Fibroblast of skin of left quadriceps (primary cell): ENCODE measurements at places on chromosomes 1 and 21.

GRCh38 chr1:162627662-162628296 is 4.5 kb upstream of the DDR2 start:
- DNase-seq = no peak

DNA sequence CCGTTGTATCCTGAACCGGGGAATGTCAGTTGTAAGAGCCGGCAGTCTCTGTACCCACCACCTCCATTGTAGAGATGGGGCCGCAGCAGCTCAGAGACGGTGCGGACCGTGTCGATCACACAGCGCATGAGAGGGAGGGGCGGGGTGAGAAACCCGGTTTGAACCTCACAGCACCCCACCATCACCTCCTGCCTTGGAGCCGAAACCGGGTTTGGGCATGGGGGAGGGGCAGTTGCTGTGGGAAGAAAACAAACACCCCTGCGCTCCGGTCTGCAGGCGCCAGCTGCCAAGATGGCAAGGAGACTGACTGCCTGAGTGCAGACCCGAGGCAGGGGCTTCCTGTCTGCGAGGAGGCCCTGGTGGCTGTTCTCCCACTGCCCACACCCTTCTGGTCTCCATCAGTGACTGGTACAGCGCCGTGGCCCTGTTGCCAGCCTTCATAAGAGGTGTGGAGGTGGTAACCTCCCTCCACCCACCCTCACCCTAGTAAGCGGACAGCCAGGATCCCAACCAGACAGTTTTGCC is 69.2 kb upstream of the SSBP3 start:
- no peak for DNase-seq

GRCh38 chr1:6456800-6457466 is 9.0 kb downstream of the TNFRSF25 start:
- DNase-seq = no peak

GRCh38 chr1:100404821-100405220 is 52.5 kb downstream of the CDC14A start:
- peak; percentile 20 for DNase-seq

GRCh38 chr21:43005635-43006034 is 31.3 kb downstream of the PKNOX1 start:
- DNase-seq = no peak
